ENCODE measurements at places on chromosomes 5 and 9. TPM values are rescaled to one million over a fixed set of nuclear protein-coding genes. Genes with fewer than 3 reads are reported as not detected.

The ANKDD1B gene
- total RNA-seq, result 0.31 TPM

The BTF3 gene
- 866 TPM for total RNA-seq

The MEIKIN gene
- not detected for total RNA-seq

The IFNA13 gene
- not detected for total RNA-seq

The JAKMIP2 gene
- 4.3 TPM for total RNA-seq

- H3K27ac ChIP-seq, result no peak overlapping the region
- H3K36me3 ChIP-seq, result no peaks in the 10 kb centered on the region
- H3K4me3 ChIP-seq, result no peak overlapping the region
- no peak for DNase-seq
- no peaks in the 10 kb centered on the region for H3K27me3 ChIP-seq
These were observed 99.2 kb downstream of the CRB2 start for GRCh38 chr9:123455187-123455586.

- H3K36me3 ChIP-seq, result peaks cover 4% of the 10 kb centered on the region
- DNase-seq, result no peak
- H3K27ac ChIP-seq, result no peak overlapping the region
- H3K4me1 ChIP-seq, result peaks cover 4% of the 10 kb centered on the region
- no peak overlapping the region for H3K4me3 ChIP-seq
These were observed 2.0 kb upstream of the RXFP3 start for GRCh38 chr5:33934176-33934575.

- no peaks in the 10 kb centered on the region for H3K36me3 ChIP-seq
- no peak overlapping the region for H3K27ac ChIP-seq
- no peak overlapping the region for H3K4me3 ChIP-seq
These were observed 165.3 kb upstream of the FBXL7 start for GRCh38 chr5:15334551-15335266.

DNA sequence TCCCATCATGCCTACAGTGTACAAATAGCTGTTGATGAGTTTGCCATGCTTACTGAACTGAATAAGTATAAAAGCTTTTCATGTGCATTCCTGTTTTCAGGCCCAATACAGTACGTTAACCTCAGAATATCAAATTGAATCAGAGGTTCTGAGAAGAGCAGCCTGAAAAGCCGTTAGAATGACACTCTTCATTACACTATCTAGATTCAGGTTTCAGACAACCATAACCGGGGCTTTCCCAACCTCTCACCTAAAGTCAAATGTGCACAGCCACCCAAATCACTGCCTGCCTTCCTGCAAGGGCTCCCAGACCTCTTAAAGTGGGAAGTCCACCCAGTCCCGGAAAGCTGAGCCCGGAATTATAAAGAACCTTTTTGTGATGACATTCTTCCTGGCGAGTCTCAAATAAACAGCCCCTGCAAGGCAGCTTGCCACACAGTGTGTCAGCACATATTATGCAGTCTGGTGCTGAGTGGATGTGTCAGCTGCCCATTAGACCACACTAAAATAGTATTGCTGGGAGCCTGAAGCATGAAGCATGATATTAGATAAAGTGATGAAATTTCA lies 245.8 kb downstream of the TLE4 start:
- no peaks in the 10 kb centered on the region for H3K36me3 ChIP-seq
- H3K27me3 ChIP-seq, result peaks cover 3% of the 10 kb centered on the region
- H3K4me3 ChIP-seq, result no peak overlapping the region
- no peak overlapping the region for H3K27ac ChIP-seq

DNA sequence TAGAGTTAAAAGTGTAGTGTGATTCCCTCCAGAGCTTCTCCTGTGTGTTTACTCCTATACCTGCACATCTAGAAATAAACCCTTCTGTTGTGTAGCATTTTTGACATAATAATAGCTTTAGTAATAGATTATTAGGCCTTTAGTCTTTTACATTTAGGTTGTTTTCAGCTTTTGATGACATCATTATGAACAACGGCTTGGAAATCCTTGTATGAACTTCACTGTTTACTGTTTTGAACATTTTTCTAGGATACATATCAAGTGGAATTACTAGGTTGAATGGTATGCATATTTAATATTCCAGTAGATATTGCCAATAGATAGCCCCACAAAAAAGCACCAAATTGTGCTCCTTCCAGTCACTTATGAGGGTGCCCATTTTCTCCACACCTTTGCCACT lies 174.0 kb downstream of the ARHGAP26 start:
- H3K36me3 ChIP-seq, result no peaks in the 10 kb centered on the region
- no peaks in the 10 kb centered on the region for H3K27me3 ChIP-seq
- H3K4me3 ChIP-seq, result no peak overlapping the region
- H3K27ac ChIP-seq, result no peak overlapping the region

DNA sequence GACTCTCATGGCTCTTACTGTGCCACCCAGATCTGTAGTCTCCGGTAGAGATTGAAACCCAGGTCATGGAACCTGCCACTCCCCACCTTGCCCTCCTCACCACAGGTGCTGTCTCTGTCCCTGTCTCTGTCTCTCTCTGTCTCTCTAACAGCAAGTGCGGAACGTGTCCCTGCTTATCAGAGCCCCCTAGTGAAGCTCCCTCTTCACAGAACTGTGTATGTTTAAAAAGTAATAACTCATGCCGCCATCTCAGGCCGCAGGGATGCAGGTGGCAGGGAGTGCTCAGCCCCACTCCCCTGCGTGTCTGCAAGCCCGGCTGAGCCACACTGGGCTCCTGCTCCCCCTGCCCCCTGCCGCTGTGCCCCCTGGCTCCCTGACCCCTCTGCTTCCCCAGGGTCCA lies 43.8 kb downstream of the UNC5A start:
- H3K36me3 ChIP-seq, result no peaks in the 10 kb centered on the region
- H3K27ac ChIP-seq, result no peak overlapping the region
- H3K4me1 ChIP-seq, result no peaks in the 10 kb centered on the region
- no peak for DNase-seq

DNA sequence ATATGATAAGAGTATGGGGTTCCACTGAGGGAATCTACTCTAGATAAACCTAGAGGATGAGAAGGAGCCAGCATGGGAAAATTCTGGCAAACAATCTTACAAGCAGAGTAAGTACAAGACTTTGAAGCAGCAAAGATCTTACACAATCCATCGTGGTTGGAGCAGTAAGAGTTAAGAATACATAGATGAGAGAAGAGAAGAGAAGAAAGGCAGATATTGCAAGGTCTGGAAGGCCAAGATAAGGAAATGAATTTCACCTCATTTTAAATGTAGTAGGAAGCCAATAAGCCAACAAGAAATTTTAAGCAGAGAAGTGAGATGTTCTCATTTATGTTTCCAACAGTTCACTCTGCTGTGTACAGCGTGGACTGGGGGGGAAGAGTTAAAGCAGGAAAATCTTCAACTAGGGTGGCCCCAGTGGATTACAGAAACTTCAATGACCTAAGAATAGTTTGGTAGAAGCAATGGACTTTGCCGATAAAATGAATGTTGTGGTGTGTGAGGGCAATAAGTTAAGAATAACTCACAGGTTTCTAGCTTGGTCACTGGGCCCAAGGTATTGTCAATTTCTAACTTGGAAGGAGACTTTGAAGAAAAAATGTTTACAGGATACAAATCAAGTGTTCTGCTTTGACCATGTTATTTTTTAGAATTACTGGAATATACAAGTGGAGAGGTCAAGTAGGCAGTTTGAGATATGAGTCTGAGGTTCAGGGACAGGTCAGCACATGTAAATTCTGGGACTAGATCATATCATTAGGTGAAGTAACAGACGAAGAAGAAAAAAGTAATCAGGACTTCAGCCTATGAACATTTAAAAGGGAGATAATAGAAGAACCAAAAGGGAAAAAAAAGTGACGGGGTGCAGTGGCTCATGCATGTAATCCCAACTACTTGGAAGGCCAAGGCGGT lies 12.1 kb upstream of the ISOC1 start:
- H3K27ac ChIP-seq, result no peak overlapping the region
- no peak overlapping the region for H3K4me3 ChIP-seq
- DNase-seq, result no peak

DNA sequence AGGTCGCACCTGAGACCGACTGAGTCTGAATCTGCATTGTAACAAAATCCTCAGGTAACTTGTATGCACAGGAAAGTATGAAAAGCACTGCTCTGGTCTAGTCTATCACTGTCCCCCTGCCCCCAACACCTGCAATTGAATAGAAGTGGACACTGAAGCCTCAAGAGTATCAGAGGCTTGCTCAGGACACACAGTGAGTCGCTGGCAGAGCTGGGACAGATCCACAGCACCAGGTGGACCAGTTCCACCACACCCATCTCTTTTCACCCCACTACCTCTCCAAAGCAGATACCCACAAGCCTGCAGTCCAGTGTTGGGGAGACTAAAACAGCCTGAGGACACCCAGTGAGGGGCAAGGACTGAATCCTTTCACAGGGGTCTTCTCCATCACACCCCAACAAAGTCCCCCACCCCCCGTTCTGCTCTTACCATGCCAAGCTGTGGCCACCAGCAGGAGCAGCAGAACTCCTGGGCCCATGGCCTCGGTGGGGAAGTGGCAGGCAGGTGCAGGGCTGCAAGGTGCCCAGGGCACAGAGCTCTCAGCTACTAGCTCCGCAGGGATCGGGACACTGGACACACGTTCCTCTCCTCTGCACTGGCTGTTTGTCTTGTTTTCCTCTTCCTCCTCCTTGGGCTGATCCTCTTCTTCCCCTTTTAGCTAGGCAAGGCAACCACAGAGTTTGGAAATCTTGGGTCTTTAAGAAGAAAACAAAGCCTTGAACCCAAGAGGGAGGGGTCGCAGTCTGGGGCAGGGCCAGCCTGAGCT lies at the start of gene CSF1R:
TSS of gene CSF1R (minus strand) at position 605 of the 766 bp plus-strand sequence. CDS start at position 478, 127 bp downstream.
- H3K36me3 ChIP-seq, result peaks cover 4% of the 10 kb centered on the region
- no peak within 1 kb of the TSS for H3K4me3 ChIP-seq
- peaks cover 9% of the 10 kb centered on the region for H3K27me3 ChIP-seq
- DNase-seq, result no peak
- H3K27ac ChIP-seq, result peak within 1 kb of the TSS; percentile 49
- peaks cover 52% of the 10 kb centered on the region for H3K4me1 ChIP-seq

DNA sequence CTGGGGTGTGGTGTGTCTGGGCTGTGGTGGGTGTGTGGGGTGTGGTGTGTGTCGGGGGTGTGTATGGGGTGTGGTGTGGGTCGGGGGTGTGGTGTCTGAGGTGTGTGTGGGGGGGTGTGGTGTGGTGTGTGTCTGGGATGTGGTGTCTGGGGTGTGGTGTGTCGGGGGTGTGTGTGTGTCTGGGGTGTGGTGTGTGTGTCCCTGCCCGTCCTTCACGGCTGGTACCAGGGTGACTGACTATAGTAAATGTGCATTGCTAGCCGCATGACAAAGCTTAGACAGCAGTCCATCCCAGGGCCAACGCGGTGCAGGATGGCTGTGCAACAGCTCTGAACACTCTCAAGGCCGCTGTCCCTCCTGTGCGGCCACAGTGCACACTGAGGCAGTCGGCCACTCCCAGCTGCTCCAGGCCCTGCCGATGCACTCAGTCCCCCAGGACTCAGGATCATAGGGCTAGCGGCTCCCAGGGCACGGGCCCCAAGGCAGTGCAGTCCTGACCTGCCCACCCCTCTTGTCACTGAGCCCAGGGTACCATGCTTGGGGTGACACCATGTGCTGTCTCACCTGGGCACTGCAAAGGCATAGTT lies 54.0 kb downstream of the SECISBP2 start:
- no peak overlapping the region for H3K4me3 ChIP-seq
- H3K27me3 ChIP-seq, result peaks cover 11% of the 10 kb centered on the region
- no peaks in the 10 kb centered on the region for H3K36me3 ChIP-seq
- peaks cover 7% of the 10 kb centered on the region for H3K4me1 ChIP-seq

- peaks cover 2% of the 10 kb centered on the region for H3K27me3 ChIP-seq
- DNase-seq, result no peak
- H3K36me3 ChIP-seq, result no peaks in the 10 kb centered on the region
These were observed 51.4 kb downstream of the CFAP77 start for GRCh38 chr9:132461281-132461896.

DNA sequence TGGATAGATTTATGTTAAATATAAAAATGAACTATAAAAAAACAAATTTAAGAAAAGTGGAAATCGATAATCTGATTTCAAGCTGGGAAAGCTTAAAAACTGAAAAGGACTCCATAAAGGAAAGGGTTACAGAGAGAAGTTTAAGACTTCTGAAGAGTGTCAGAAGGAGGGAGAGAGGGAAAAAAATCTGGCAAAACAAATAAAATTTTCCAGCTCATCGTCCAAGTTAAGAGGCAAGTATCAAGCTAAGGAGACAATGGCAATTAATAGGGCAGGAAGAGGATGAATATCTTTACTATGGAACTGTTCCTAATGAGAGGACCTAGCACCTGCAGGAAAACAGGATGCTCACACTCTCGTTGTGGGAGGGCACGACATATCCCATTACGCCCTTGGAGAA lies 20.5 kb upstream of the HEXB start:
- no peak overlapping the region for H3K27ac ChIP-seq
- no peak overlapping the region for H3K4me3 ChIP-seq
- no peaks in the 10 kb centered on the region for H3K27me3 ChIP-seq
- no peak for DNase-seq
- H3K36me3 ChIP-seq, result no peaks in the 10 kb centered on the region
- H3K4me1 ChIP-seq, result no peaks in the 10 kb centered on the region

- H3K4me3 ChIP-seq, result no peak overlapping the region
- no peaks in the 10 kb centered on the region for H3K36me3 ChIP-seq
- no peak for DNase-seq
- H3K27ac ChIP-seq, result no peak overlapping the region
- H3K4me1 ChIP-seq, result no peaks in the 10 kb centered on the region
- no peaks in the 10 kb centered on the region for H3K27me3 ChIP-seq
These were observed 346.1 kb upstream of the PTGER4 start for GRCh38 chr5:40333459-40334241.

- no peaks in the 10 kb centered on the region for H3K36me3 ChIP-seq
- no peak for DNase-seq
- no peak overlapping the region for H3K27ac ChIP-seq
- no peaks in the 10 kb centered on the region for H3K4me1 ChIP-seq
- no peak overlapping the region for H3K4me3 ChIP-seq
These were observed 497.3 kb downstream of the MTRR start for GRCh38 chr5:8366266-8366665.

DNA sequence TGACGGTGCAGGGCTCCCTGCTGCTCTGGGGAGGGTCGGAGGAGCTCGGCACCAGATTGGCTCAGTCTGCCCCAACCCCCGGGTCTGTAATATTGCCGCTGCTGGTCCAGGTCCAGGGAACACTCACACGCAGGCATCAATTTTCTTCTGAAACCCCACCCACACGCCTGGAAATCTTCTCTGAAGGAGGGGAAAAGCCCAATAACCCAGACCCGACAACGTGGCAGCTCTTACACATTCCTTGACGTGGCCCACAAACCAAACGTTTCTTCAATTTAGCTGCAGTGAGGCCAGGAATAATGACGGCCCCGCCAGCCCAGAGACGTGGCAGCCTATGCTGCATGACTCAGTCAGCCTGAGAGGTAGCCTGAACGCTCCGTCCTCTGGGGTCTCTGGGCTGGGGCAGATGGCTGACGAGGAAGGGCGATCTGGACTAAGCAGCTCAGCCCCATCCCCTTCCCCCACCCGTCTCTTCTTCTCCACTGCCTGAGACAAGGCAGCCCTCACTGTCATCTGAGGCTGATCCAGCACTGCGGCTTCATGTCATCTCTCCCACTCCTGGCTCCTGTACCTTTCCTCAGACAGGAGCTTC lies 9.9 kb upstream of the SPARC start:
- peaks cover 7% of the 10 kb centered on the region for H3K27me3 ChIP-seq
- H3K27ac ChIP-seq, result peak overlapping the region; percentile 48
- peaks cover 7% of the 10 kb centered on the region for H3K4me1 ChIP-seq
- no peak for DNase-seq

- H3K27ac ChIP-seq, result no peak overlapping the region
- no peaks in the 10 kb centered on the region for H3K4me1 ChIP-seq
- no peaks in the 10 kb centered on the region for H3K27me3 ChIP-seq
- peaks cover 11% of the 10 kb centered on the region for H3K36me3 ChIP-seq
- DNase-seq, result no peak
These were observed 17.4 kb upstream of the ENTREP1 start for GRCh38 chr9:69307446-69308205.
